Renal cortical epithelial cell (primary cell): ENCODE measurements at places on chromosomes 3 and 15. TPM values are rescaled to one million over a fixed set of nuclear protein-coding genes. Genes with fewer than 3 reads are reported as not detected.

The LNP1 gene
- 1.2 and 2.0 TPM in 2 replicates for total RNA-seq

GRCh38 chr3:186320862-186321568 lies 41.0 kb downstream of the DGKG start:
- DNase-seq = peak; percentile 9

DNA sequence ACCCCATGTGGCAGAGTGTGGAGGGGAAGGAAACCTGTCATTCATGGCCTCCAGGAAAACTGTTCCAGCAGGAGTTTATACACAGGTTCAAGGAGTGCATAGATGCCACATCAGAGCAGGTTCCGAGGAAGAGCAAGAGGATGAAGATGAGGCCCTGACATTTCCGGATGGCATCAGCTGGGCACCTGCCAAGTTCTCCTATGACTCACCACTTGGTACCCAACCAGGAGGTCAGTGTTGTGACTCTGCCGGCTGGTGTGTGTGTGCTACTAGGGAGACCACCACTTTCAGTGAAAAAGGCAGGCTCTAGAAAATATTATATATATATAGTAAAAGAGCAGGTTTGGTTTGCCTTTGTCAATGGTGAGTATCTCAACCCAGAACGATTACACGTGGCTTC lies 69.3 kb downstream of the NTRK3 start:
- DNase-seq = no peak

DNA sequence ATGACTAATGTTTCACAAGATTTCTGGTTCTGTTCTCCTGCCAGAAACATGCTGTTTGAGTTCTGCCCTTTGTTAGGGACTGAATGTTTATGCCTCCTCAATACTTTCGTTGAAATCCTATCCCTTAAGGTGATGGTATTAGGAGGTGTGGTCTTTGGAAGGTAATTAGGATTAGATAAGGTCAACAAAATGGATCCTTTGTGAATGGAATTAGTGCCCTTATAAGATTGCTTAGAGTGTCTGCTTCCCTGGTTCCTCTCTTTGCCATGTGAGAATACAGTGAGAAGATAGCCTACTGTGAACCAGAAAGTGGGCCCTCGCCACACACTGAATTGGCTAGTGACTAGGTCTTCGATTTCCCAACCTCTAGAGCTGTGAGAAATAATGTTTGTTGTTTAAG lies 621.4 kb upstream of the ALCAM start:
- DNase-seq = no peak

DNA sequence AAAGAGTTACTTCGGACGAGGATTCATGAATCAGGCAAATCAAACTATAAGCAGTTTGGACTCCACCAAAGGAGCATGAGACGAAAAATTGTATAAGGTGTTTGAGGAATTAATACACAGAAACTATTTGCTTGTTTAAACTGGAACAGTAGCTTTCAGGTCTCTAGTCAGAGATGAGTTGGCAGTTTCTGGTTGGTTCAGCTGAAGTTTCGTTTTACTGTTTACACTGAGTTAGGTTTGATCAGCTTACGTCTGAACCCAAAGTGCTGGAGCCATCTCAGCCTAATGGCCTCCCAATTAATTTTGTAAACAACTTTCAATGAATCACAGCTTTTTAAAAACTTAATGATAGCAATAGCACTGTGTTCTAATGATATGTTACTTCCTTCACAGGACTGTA lies 703.7 kb downstream of the NLGN1 start:
- DNase-seq = peak; percentile 68

- peak; percentile 50 for DNase-seq
Measured at GRCh38 chr15:91939403-91939831, 85.9 kb downstream of the SLCO3A1 start.

The FBXL2 gene
- 22.6 and 38.1 TPM in 2 replicates for total RNA-seq

The CYP8B1 gene
- total RNA-seq = 0.35 and 0.55 TPM in 2 replicates

DNA sequence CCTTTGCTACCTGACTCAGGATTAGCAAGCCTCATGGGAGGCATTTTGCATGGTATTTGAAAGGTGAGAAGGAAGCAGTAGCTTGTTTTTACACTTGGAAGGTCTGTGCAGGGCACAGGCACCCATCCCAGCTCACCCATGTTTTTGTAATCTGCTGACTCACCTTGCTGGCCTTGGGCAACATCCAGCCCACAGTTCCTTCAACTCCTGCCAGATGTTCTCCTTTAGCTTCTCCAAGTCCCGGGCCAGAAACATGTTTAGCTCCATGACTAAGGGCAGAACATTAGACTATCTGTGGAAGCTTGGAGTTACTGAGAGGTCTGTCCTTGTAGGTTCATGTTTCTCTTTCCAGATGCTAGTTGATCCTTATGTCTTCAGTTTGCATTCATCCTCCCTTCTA lies 12.4 kb upstream of the ZNF770 start:
- peak; percentile 93 for DNase-seq

DNA sequence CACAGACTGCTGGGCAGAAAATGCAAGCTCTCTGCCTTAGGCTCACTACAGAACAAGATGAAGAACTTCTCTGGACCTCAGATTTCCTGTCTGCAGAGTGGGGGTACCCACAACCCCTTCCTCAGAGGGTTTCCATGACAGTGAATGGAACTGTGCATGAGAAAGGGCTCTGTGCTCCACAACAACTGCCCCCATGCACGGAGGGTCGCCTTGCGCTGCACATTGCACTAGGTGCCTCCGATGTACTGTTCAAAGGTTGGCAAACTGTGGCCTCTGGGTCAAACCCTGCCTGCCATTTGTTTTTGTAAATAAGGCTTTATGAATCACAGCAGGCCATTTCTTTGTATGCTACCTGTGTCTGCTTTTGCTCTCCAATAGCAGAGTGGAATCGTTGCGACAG lies 172.0 kb downstream of the RAB11A start:
- DNase-seq = no peak

The DNAH12 gene
- 0.17 and 0.25 TPM in 2 replicates for total RNA-seq

The C3orf20 gene
- total RNA-seq = not detected in 2 replicates

GRCh38 chr3:17935222-17935621 lies 192.8 kb upstream of the TBC1D5 start:
- DNase-seq = peak; percentile 16

The NME9 gene
- 1.0 TPM in 1 of 2 replicates, not detected in the other for total RNA-seq

GRCh38 chr15:55357774-55358173 lies 38.8 kb downstream of the PIGB start:
- peak; percentile 10 for DNase-seq

- no peak for DNase-seq
Measured at GRCh38 chr15:99546441-99547100, 19.2 kb upstream of the MEF2A start.

DNA sequence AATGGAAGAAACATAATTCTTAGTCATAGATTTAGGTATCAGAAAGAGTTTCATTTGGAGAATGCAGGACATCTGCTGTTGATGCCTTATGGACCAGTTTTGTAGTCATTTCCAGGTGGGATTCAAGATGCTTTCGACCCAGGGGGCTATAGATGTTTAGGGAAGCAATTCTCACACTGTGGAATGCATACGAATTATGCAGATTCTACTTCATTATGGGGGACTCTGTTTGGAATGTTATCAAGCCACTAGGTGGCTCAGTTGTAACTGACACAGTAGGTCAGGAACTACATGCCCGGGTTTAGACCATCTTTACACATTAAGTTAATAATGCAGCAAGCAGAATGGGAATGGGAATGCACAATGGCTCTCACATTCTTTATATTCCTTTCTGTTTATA lies 1359.8 kb downstream of the ZPLD1 start:
- DNase-seq = peak; percentile 12

- no peak for DNase-seq
Measured at GRCh38 chr3:126918355-126918821, 64.5 kb upstream of the PLXNA1 start.

The RBM5 gene
- total RNA-seq = 74.7 and 216 TPM in 2 replicates

DNA sequence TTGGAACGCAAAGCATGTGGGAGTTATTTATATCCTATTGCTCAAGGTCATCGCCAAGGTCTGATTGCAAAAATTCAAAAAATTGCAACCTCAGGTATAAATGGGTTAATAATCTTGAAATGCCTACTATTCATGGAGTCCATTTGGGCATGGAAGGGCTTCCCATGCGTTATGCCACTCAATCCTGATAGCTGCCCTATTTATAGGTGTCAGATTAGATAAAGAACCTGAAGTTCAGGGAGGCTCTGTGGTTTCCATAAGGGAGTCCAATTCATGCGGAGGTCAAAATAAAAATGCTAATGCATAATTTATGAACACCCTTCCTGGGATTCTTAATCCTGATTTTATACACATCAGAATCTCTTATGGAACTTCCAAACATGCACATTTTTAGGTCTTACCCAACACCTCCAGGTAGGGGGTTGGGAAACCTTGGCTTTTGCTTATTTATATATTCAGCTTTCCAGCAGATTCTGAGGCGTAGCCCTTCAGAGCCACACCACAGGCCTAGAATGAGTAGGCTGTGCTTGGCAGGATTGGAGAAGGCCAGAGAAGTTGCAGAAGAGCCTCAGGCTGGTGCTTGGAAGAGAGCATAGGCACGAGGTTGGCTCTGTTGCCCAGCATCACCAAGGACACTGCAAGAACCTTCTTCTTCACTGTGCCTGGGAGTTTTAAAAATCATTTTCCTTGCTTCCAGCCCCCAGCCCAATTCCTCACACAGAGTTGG lies 324.4 kb upstream of the CFAP20DC start:
- no peak for DNase-seq

- DNase-seq = no peak
Measured at GRCh38 chr3:53813229-53813628, 33.0 kb downstream of the CHDH start.

The RAP2B gene
- total RNA-seq = 16.0 and 53.5 TPM in 2 replicates

GRCh38 chr15:72113347-72114031 lies 4.5 kb downstream of the MYO9A start:
- no peak for DNase-seq

The GOLGA8R gene
- 0.35 and 1.6 TPM in 2 replicates for total RNA-seq

GRCh38 chr3:65083240-65083639 lies 395.4 kb upstream of the ADAMTS9 start:
- DNase-seq = no peak

DNA sequence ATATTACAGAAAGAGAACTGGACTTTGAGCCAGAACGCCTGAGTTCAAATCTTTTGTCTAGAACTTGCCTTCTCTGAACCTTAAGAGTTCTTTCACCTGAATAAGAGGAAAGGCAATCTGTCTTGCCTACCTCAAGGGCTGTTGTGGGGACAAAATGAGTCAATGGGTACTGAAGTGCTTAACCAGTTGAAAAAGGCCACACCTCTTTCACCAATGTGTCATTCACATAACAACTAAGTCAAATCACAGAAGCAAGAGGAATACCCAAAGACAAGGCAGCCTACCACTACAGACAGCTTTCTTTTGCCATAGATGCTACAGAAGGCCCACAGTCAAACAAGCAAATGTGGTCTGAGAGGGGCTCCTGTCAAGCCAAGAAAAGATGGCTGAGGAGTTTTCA lies 39.7 kb downstream of the NBEAL2 start:
- peak; percentile 84 for DNase-seq

DNA sequence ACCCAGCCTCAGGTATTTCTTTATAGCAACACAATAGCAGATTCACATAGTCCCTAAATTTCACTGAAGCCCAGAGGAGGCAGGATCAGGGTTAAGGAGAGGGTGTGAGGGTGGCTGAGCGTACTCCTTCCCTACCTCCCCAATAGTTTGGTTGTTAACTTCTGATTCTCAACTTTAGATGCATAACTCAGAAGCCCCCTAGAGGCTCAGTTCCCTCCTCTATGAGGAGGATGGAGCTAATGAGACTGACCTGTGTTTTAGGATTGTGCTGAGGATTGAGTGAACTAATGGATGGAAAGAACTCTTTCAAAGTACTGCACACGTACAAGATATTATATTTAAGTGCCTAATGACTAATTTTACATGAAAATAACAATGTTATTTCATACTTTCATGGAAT lies 249.3 kb upstream of the SOX14 start:
- DNase-seq = no peak

DNA sequence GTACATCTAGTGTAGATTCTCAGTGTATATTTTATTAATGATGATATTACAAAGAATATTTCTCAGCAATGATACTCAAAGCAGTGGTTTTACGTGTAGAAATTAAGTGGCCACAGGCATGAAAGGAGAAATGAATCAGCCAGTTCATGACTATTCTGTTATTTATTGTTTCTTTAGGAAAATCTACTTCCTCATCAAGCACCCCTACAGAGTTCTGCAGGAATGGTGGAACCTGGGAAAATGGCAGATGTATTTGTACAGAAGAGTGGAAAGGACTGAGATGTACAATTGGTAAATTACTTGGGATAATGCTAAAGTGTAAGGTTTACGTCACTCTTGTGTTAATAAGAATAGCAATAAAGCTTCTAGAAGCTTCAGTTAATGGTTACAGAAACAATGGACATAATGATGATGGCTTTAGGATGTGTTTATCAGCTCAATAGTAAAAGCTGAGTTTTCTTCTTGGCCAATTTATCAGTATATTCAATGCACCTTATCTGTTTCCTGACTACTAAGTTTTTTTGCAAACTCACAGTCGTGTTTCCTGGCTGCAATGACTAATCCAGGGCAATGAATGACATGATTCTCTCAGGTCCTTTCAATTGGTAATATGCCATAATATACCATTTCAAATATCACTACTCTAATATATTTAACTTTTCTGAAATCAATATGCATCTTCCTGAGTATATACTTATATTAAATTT lies 20.2 kb downstream of the ADGRG7 start:
- DNase-seq = no peak

- DNase-seq = no peak
Measured at GRCh38 chr3:158094235-158095110, 11.7 kb downstream of the SHOX2 start.

The DLL4 gene
- total RNA-seq = 0.15 and 0.17 TPM in 2 replicates

DNA sequence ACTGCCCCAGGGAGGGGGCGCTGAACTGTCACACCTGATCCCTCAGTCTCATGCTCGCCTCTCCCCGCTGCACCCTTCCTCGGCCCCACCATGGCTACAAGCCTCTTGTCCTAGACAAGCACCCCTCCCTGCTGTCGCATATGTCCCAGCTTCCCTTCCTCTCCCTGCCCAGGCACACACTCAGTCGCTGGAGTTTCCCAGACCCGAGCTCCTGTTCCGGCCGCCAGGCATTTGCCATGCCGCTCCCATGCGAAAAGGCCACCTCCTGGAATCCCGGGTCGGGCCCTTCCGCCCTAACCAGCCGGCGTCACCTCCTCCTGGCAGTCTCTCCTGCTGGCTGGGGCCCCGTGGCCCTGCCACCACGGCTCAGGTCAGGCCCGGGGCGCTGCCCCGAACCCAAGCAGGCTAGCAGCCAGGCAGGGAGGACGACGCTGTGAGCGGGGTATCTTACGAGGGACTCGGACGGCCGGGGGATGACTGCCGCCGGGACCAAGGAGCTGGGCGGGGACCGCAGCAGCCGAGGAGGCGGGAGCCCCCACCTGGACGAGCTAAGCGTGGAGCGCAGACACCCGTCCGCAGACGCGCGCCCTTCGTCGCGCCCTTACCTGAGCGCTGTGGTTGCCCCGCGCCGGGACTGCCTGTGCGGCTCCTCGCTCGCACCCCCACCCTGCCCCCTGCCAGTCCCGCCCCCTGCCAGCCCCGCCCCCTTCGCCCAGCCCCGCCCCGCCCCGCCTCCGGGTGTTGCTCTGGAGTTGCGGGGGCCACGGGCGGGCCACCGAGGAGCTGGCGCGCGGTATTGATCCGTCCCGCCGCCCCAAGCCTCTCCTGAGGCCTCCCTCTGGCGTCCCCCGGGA lies at the start of gene ALS2CL:
TSS of gene ALS2CL (minus strand) at position 642 of the 854 bp plus-strand sequence. CDS start 4,239 bp downstream, outside the sequence.
- peak; percentile 38 for DNase-seq
